ENCODE measurements at places on chromosomes 6 and 20. TPM values are rescaled to one million over a fixed set of nuclear protein-coding genes. Genes with fewer than 3 reads are reported as not detected.

SLC52A3 gene
- 3.0 TPM for total RNA-seq

ASIP gene
- total RNA-seq: not detected

IL20RA gene
- total RNA-seq: 0.27 TPM

DYNLT2 gene
- 1.8 TPM for total RNA-seq

AKAP12 gene
- 380 TPM for total RNA-seq

PTK6 gene
- total RNA-seq: not detected

XKR7 gene
- 0.12 TPM for total RNA-seq

PPP1R18 gene
- total RNA-seq: 71.6 TPM

TREML2 gene
- total RNA-seq: not detected

TFAP2A gene
- total RNA-seq: 5.6 TPM

ALDH8A1 gene
- total RNA-seq: not detected

ZDHHC14 gene
- total RNA-seq: 6.5 TPM

EYS gene
- not detected for total RNA-seq

PBX2 gene
- 45.4 TPM for total RNA-seq

LTB gene
- total RNA-seq: not detected

ATP9A gene
- total RNA-seq: 7.9 TPM

PSORS1C1 gene
- total RNA-seq: 1.5 TPM

SIRPB2 gene
- total RNA-seq: not detected

BPIFB2 gene
- not detected for total RNA-seq

ADNP gene
- total RNA-seq: 14.7 TPM

RAB32 gene
- 143 TPM for total RNA-seq

OGFR gene
- 44.2 TPM for total RNA-seq

HELZ2 gene
- 19.2 TPM for total RNA-seq

BHLHE23 gene
- total RNA-seq: not detected

POU3F2 gene
- total RNA-seq: 0.63 TPM

CDKAL1 gene
- total RNA-seq: 31.8 TPM

FAM210B gene
- total RNA-seq: 6.7 TPM

GPR63 gene
- 3.0 TPM for total RNA-seq

PXMP4 gene
- 0.74 TPM for total RNA-seq

SIRPG gene
- not detected for total RNA-seq

MRPS18B gene
- total RNA-seq: 93.5 TPM

VSX1 gene
- not detected for total RNA-seq

SOX18 gene
- total RNA-seq: not detected

TSPO2 gene
- total RNA-seq: not detected
